ENCODE measurements at places on chromosomes 3 and 15. TPM values are rescaled to one million over a fixed set of nuclear protein-coding genes. Genes with fewer than 3 reads are reported as not detected.

GRCh38 chr15:58043192-58043903, 22.2 kb downstream of the ALDH1A2 start:
- peak; percentile 69 for ATAC-seq

DNA sequence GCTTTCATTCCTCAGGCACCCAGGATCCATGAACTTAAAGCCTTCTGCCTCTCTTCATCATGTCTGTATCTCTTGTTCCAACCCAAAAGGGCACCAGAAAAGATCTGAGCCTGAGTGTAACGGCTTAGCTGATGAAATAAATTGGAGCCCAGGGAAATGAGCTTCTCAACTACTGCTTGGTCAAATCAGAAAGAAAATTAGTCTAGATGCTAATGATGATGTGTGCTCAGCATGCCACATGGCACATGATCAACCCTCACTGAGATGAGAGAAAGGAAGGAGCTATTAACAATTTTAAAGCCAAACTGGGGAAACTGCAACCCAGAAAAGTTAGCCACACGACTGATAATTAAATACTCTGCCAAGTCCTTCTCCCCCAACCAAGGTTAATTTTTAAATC, 325.7 kb downstream of the CNTN3 start:
- no peak for ATAC-seq

DNA sequence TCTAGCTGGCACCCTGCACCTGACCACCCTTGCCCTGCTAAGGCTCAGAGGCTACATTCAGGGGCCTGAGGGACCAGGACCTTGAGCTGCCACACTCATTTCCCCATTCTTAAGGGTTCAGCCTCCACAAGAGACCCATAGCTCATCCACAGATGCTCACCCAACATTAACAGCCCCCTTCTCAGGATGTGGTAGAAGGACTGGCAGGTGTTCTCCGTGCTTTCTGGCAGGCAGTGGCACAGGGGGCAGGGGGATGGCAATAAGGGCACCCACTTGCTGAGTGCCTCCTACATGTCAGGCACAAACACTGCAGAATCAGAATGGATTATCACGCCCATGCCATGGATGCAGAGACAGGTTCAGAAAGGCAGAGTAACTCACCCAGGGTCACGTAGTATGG, 9.4 kb downstream of the MAPKAPK3 start:
- no peak for ATAC-seq

DNA sequence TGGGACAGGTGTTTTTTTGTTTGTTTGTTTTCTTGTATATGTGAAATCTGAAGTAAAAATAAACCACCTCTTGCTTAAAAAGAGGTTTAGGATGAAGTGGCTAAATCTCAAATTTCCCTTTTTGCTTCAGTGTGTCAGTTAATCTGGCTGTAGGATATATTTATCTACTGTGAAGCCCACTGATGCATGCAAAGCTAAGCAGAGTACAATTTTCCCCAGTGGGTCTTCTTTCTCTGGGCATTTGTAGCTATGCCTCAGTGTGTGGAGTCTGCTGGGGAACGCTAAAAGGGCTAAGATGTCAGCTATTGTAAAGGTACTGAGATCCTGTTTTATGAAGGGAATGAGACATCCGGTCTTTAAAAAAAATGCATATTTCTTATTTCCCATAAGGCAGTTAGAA, 190.6 kb downstream of the TCF12 start:
- ATAC-seq, result no peak

- peak; percentile 71 for ATAC-seq
Observed at GRCh38 chr3:115922681-115923347, 299.5 kb downstream of the GAP43 start.

The LTF gene
- total RNA-seq, result not detected

The MYD88 gene
- 1.3 TPM for total RNA-seq

The TMEM45A gene
- total RNA-seq, result 15.6 TPM

GRCh38 chr15:88046576-88047129, 209.9 kb downstream of the NTRK3 start:
- peak; percentile 68 for ATAC-seq

- no peak for ATAC-seq
Observed at GRCh38 chr3:1275495-1275894, 182.7 kb downstream of the CNTN6 start.

- no peak for ATAC-seq
Observed at GRCh38 chr15:80878867-80879250, 99.7 kb downstream of the CEMIP start.

- no peak for ATAC-seq
Observed at GRCh38 chr3:16790432-16791400, 94.0 kb upstream of the PLCL2 start.

GRCh38 chr3:30693470-30694120, 87.2 kb downstream of the TGFBR2 start:
- ATAC-seq, result peak; percentile 98

DNA sequence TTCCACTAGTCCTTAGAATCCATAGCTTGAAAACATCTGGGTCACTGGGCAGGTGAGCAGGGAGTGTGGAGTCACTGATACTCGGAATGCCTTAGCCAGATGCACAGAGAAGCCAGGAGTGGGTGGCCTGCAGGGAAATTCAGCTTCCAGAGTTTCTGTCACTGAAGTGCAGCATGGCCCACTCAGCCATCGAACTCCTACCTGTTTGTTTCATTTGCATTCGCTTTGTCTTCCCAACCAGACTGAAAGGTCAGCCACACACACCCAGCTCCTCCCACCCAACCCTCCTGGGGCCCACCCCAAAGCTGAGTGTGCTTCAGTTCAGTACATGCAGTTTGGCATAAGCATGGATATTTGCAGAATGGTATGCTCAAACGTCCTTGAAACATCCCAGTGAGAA, 124.5 kb upstream of the ATP10A start:
- ATAC-seq, result no peak

The DPPA2 gene
- not detected for total RNA-seq

GRCh38 chr3:114721864-114722263, 425.2 kb downstream of the ZBTB20 start:
- ATAC-seq, result no peak

GRCh38 chr15:56241374-56242105, 2.1 kb downstream of the RFX7 start:
- ATAC-seq, result no peak

The CILP gene
- total RNA-seq, result 0.16 TPM

The TICRR gene
- 16.0 TPM for total RNA-seq

DNA sequence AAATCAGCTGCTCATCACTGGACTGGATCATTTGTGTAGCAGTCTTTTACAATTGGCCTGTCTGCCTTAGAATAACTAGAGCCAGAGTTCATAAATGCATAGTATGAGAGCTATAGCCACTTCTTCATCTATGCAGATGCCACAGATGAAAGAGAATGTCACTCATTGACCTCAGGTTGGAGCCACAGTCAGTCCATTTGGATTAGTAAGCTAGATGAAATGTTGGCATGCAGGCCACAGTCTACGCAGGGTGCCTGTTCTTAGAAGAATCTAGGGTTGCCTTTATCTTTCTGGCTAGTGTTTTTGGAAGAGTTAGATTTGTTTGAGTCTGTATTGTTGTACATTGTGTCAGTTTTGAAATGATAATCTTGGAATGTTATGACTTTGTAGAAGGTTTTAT, 25.4 kb upstream of the EDEM1 start:
- ATAC-seq, result no peak

DNA sequence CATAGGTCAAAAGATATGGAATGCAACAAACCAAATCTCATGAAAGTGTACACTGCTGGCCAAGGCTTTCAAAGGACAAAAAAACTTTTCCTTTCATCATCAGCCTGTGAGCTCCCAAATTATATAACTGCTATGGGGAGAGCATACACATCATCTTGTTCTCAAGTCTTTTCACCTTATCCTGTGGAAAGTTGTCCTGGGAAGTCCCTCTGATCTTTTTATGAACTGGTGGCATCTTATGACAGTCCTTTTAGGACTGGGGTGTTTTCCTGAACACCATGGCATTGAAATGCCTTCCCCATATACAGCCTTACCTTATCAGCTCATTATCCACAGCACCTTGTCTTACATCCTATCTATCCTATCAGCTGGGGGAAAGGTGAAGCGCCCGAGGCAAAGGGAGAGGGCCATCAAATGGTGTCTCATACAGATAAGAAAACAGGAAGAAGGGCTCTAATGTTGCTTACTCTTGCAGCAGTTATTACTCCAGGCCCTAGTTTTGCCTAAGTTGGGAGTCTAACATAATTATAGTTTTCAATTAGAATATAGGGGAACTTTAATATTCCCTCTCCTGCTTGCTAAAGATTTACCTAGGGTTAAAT, 61.5 kb upstream of the GOLIM4 start:
- no peak for ATAC-seq

The DCLK3 gene
- total RNA-seq, result 0.83 TPM

The NAALADL2 gene
- 1.1 TPM for total RNA-seq

The TM4SF18 gene
- 1.1 TPM for total RNA-seq

DNA sequence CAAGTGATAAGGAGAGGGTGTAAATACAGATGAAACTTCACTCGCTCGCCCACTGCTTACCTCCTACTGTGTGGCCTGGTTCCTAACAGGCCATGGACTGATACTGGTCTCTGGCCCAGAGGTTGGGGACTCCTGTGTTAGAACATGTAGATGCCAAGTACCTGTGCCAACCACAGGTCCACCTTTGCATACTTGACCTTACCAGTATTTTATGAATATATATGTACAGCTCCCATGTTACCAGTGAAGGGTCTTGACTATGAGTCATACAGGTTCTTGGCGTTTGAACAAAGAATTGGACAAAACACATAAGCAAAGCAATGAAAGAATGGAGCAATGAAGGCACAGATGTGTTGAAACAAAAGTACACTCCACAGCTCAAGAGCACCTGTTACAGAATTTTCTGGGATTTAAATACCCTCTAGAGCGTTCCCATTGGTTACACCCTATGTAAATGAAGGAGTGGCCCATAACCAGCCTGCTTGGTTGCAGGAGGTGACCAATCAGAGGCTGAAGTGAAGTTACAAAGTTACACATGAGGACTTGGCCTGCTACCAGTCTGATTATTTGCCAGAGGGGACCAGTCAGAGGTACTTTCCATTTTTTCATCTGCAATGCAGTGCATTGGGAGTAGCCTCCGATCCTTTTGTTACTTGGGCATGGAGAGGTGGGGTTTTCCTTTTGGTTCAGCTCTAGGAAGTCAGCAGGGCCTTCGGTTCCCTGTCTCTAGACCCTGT, 1.7 kb upstream of the GFM1 start:
- no peak for ATAC-seq

The ALDH1A2 gene
- total RNA-seq, result 1.2 TPM

The PARP3 gene
- total RNA-seq, result 3.6 TPM

- no peak for ATAC-seq
Observed at GRCh38 chr3:154898443-154898842, 181.7 kb upstream of the MME start.

GRCh38 chr3:71927505-71928066, 142.6 kb upstream of the PROK2 start:
- ATAC-seq, result no peak

The SLC22A13 gene
- 0.27 TPM for total RNA-seq

- ATAC-seq, result peak; percentile 44
Observed at GRCh38 chr3:53845103-53845880, 927 bp downstream of the CHDH start.

DNA sequence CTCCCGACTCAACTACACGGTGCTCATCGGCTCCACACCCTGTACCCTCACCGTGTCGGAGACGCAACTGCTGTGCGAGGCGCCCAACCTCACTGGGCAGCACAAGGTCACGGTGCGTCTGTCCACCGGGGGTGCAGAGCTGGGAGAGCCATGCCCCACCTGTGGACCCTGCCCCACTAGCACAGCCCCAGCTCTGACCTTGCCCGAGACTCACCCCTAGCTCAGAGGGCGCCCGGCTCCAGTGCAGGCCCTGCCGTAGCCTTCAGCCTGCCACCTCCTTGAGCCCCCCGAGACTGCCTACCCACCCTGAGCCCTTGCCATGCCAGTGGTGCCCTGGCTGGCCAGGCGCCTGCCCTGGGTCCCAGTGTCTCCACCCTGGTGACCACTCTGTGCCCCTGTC, 34.9 kb downstream of the PLXNA1 start:
- no peak for ATAC-seq

The GRAMD2A gene
- 3.4 TPM for total RNA-seq

GRCh38 chr3:30596152-30596551, 10.2 kb upstream of the TGFBR2 start:
- no peak for ATAC-seq

GRCh38 chr3:181454451-181455027, 257.2 kb upstream of the SOX2 start:
- ATAC-seq, result no peak

DNA sequence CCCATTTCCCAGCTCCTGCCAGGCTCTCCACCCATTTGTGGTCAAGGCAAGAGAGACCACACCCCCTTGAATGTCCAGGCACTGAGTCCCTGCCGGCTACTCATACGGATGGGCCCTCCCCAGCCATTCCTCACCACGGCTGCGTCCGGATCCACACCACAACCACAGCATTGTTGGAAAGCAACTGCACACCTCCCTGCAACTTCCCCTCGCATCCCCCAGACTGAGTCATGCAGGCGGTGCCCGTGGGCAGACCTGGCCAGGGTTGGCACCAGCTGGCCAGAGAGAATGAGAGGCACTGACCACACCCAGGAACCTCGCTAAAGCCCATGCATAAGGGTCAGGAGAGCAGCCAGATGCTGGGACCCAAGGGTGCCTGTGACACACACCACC, 30.5 kb downstream of the LOXL1 start:
- peak; percentile 85 for ATAC-seq
